ENCODE measurements at places on chromosomes 2 and 18.

GRCh38 chr2:234981197-234982095 lies 29.6 kb downstream of the SH3BP4 start:
- DNase-seq: peak; percentile 98

GRCh38 chr18:59835605-59836379 lies 64.0 kb upstream of the PMAIP1 start:
- no peak for DNase-seq

DNA sequence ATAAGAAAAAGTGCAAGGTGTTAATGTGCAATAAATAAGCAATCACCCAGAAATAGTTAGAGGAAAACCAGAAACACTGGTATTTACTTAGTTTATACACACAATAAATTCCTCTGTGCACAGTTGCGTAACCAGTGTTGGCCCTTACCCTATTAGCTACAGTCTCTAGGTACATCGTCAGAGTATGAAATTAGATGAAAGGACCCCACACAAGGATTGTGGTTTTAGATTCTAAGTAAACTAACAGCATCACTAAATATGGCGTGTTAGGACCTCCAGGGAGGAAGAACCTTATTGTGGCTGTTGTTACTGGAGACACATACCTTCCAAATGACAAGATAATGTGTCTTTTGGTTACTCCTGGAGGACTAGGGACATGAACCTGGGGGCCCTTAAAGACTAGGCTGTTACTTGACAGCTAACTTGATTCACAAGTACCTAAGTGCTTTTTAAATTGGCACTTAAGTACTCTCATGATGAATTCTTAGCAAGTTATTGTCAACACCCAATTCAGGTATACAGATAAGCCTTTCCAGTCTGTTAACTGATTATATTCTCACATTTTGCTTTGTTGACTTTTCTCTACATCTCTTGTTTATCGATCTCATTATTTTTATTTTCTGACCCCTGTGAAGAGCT lies 115.3 kb downstream of the FEZ2 start:
- DNase-seq: no peak

DNA sequence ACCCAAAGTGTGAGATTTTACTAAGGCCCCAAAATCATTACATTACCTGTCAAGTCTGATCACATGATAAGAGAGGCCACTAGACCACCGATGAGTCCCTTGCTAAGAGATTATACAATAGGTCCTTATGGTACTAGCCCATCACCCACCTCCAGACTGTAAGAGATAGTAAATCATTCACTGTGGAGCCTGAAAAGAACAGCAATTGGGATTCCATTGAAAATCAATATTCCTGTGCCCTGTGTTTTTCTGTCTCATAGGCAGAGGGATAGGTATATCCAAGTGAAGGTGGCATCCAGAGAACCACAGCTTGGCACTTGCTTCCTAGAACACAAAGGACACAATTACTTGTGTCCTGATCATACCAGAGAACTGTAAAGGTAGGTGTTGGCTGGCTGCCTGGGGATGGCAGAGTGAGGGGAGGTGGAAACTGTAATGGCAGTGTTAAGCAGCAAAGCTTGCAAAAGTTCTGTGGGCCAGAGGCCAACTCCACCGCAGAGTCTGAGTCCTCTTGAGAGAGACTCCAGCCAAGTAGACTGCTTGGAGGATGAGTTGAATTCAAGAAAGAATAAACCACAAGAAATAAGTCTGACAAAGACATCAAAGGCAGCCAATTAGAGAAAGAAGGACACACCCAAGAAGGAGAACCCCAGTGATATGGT lies 102.0 kb upstream of the PIEZO2 start:
- DNase-seq: peak; percentile 25

DNA sequence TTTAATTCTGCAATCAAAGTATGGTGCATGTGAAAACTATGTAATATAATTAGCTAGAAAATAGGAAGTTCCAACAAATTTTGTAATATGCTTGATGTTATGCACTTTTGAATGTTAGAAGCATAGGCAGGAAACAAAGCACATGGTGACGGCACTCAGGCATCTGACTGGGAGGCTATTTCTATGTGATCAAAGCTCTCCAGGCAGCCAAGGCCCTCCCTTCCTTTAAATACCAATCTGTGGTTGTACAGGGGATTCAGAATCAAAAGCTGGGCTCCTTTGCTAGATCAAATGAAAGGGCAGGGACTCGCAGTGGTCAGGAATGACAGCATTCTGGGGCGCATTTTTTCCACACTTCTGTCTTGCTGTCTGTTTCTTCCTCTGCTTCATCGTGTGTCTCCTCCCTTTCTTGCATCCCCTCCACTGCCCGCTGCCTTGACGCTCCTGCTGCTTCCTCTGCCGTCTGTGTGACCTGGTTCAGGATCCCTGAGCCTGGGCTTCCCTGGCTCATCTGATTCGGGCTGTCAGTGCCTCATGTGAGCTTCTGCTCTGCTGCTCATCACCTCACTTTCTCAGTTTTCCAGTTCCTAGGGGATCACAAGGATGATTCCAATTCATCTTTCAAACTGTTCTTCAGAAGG lies 30.9 kb downstream of the TMEM182 start:
- DNase-seq: no peak

DNA sequence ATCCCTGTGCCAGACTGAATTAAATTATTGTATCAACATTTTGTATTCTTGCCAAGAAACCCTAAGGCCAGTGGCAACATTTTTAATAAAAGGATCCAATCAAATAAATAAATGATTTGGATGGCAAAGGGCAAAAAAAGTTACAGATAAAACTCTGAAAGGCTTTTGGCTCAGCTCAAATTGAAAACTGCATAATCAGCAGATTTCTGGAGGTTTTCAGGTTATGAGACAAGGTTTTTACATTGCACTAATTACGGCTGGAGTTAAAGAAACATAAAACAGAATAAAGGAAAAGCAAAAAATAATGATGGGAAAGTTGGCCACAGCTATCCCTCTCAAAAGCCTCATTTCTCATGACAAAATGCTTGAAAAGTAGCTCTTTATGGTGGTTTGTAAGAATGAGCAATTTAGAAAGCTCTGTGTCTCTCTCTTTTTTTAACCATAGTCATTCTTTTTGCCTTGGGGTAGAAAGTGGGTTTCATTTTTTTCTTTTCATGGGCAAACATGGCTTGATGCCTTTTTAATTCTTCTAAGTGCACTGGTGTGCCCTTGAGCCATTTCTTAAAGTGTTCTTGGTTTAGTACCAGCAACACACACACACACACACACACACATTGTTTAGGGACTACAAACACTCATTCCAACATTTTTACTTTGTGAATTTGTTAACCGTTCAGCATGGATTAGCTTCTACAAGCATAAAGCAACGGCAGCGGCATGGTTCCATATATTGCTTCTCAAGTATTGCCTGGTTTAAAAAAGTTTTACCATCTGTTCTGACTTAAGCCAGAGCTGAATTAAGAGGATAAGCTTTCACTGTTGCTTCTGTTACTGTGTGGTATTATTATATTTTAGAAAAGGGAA lies 747.1 kb upstream of the FSHR start:
- DNase-seq: no peak

GRCh38 chr18:37661061-37661460 lies 95.5 kb upstream of the CELF4 start:
- no peak for DNase-seq

- peak; percentile 65 for DNase-seq
Observed at GRCh38 chr2:119283873-119284331, 60.3 kb downstream of the STEAP3 start.

DNA sequence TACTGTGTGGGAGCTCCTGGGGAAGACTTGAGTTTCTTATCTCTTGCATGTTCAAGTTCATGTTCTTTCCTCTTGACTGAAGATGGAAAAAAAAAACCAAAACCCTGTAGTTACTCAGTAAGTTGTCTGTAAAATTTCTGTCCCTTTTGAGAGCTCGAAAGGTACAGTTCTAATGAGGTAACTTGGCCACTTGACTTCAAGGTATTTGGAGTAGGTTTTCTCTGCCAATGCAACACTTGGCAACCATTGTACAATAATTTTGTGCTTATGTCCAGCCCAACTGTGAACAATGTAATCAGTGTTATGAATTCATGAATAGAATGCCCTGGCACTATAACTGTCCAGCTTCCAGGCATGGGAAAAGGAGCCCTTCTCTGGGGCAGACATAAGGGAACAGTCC lies 111.0 kb downstream of the LIPG start:
- DNase-seq: no peak

- DNase-seq: no peak
Observed at GRCh38 chr2:118642501-118642900, 204.9 kb downstream of the EN1 start.

DNA sequence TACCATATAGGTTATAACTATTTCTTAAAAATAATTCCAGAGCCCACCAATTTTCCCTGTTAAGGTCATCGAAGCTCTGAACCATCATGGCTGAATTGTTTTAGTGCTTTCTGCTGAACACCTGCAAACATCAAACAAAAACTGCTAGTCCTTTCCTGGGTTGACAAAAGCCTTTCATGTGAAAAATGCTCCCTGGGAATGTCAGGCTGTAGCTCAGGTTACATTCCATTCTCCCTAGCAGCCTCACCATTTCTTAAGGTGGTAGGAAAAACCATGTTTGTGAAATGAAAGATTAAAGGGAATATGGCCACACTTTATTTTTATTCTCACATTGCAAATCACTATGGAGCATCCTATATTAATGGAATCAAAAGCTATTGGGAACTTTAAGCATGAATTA lies 5.7 kb downstream of the TCF4 start:
- no peak for DNase-seq

DNA sequence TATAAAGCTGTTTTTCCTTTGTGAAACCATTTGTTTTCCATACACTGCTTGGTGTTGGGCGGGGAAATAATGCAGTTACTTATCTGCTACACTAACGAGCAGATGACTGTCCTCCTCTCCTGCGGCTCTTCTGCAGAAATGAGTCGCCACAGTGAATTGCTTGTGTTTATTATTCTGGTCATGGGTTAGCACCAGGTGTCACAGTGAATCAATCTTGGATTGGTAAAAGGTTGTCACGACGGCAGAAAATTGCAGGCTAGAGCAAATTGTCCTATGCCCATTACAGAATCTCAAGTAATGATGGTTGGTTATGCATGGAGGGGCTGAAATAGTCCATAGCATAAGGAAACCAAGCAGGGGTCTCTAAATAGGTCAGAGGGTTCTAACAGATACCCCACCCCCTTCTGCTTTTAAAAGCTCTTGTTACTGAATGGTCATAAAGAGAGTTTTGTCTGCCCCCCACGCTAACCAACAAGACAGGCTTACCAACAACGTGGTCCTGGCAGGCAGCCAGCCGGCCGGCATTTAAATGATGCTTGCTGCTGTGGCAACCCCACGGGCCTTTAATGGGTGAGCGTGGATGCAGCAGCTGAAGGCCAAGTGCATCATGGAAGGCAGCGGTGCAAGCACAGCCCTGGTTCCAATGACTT lies 29.5 kb downstream of the RAB31 start:
- no peak for DNase-seq

DNA sequence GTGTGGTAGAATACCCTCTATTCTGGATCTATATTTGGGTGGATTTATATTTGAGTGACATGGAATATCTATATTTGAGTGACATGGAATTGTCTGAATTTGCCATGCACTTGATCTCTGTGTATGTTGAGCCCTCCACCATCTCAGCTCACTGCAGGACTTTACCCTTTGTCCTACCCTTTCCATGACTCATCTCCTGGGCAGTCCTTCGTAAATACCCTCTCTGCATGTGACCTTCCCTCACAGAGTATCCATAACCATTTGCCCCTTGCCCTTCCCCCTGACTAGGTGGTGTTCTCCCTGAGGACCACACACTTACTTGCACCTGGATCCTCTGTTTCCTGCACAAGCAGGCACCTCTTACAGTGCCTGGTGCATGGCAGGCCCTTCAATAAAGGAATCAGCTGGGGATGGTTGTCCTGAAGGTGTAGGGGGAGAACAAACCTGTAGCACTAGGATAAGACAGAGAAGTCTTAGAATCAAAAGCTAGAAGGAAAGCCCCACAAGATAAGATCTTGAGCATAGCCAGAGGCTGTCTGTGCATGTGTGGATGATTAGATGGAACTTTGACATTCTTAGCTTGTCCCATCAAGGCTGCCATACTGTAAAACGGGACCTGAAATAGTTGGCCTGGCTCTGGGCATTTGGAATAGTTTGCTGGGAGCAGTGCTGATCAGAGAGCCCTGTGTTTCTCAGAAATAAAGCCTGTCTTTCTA lies 230.4 kb downstream of the FHOD3 start:
- no peak for DNase-seq

GRCh38 chr18:62825382-62825781 lies 110.0 kb downstream of the PHLPP1 start:
- no peak for DNase-seq

GRCh38 chr18:49613641-49614151 lies 51.8 kb downstream of the LIPG start:
- DNase-seq: no peak

GRCh38 chr2:29351916-29352591 lies 236.8 kb downstream of the CLIP4 start:
- DNase-seq: no peak

GRCh38 chr2:171279983-171280790 lies 119.5 kb upstream of the TLK1 start:
- DNase-seq: no peak

DNA sequence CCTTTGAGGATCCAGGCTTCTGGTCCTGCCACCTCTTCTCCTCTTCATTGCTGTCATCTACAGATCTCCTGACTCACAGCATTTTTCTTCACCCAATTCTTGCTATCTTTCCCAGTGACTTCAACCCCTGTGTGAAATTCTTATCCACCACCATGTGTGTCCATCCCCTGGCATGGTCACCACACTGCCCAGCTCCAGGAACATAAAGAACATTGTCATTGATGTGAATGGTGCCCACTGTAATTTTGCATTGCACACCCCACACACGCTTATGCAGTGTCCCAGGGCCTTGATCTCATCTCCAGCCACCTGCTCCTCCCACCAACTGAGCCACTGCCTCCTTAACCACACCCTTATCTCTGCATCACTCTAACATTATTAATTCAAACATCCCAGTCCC lies 85.3 kb downstream of the C1D start:
- no peak for DNase-seq

- DNase-seq: no peak
Observed at GRCh38 chr18:29188760-29189159, 1011.8 kb upstream of the CDH2 start.

GRCh38 chr2:23563673-23564614 lies 179.0 kb downstream of the KLHL29 start:
- peak; percentile 47 for DNase-seq

DNA sequence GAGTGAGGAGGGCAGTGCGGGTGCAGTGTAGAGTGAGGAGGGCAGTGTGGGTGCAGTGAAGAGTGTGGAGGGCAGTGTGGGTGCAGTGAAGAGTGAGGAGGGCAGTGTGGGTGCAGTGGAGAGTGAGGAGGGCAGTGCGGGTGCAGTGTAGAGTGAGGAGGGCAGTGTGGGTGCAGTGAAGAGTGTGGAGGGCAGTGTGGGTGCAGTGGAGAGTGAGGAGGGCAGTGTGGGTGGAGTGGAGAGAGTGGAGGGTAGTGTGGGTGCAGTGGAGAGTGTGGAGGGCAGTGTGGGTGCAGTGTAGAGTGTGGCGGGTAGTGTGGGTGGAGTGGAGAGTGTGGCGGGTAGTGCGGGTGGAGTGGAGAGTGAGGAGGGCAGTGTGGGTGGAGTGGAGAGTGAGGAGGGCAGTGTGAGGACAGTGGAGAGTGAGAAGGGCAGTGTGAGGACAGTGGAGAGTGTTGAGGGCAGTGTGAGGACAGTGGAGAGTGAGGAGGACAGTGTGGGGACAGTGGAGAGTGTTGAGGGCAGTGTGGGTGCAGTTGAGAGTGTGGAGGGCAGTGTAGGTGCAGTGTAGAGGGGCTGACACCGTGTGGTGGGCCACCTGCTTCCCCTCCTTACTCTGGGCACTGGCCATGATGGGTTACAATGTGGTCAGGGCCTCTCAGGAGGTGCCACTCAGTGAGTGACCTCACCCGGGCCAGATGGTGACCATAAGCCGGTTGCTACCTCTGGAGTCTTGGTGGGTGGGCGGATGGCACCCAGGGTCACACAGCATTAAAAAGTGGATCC lies 28.5 kb downstream of the INPP4A start:
- DNase-seq: no peak
